ENCODE measurements at places on chromosomes 1 and 21.

- DNase-seq, result no peak
Measured at GRCh38 chr1:2000432-2000831, 3.2 kb downstream of the CFAP74 start.

DNA sequence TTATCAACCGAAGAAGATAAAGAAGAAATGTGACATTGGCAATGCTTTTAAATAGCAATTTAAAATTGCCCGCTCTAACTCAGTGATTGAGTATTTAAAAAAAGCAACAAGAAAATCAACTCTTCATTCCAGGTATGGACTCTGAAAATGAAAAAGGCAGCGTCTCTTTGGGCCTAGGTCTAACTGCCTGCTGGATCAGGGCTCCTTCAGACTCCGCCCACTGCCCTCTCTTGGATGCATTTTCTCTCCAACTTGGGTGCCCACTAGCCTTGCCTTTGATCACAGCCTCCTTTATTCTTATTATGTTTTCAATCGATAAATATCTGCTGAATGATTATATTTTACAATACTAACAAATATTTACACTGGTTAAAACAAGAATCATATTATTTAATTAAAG lies 268.9 kb downstream of the MRPL39 start:
- no peak for DNase-seq

- DNase-seq, result no peak
Measured at GRCh38 chr1:155133799-155134281, 1.8 kb upstream of the SLC50A1 start.

DNA sequence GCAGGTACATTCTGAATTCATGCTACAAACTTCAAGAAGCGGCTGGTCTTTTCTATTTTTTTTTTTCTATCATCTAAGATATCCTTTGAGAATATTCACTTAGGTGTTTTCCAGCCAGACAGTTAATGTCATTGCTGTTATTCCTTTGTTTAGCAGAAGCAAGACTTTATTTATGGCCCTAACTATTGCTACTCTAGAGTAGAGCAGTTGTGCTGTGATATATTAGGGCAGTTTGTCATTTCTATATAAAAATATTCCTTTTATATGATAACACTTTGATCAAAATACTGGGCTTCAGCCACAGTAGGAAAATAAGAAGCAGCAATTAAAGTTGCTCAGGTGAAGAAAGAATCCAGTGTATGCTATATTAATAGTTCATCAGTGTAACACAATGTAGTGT lies 959.3 kb downstream of the NCAM2 start:
- no peak for DNase-seq

- DNase-seq, result no peak
Measured at GRCh38 chr1:185300152-185300551, 16.9 kb downstream of the IVNS1ABP start.

DNA sequence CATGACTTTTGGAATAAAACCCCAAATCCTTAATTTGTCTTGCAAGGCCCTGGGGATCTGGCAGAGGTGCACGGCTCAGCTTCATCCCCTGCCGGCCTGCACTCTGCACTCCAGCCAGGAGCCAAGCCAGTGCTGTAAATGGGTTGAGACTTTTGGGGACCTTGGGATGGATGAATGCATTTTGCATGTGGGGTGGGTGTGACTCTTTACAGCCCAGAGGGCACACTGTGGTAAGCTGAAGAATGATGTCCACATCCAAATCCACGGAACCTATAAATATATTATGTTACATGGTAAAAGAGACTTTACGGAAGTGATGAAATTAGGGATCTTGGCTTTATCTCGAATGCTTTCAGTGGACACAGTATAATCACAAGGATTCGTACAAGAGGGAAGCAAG lies 177.8 kb downstream of the EDEM3 start:
- DNase-seq, result no peak
